ENCODE measurements at places on chromosomes 5 and 9.

DNA sequence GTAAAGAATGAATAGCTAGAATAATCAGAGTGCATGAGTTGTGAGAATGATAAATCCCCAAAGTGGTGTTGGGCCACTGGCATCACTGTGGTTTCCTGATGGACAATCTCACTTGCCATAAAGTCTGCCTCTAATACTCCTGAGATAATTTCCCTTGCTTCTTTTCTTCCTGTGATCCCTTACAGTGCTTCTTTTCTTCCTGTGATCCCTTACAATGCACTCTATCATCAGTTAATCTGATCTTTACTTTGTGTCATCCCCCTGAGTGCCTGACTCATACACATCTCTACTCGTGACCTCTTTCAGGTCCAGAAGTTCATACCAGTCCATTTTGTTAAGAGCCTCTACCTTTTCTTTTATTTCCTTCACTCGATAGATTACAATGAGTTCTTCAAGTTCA lies 418.3 kb downstream of the HCN1 start:
- no peak for DNase-seq

- DNase-seq: no peak
These were observed 10.0 kb downstream of the HMGCS1 start for GRCh38 chr5:43303242-43303641.

DNA sequence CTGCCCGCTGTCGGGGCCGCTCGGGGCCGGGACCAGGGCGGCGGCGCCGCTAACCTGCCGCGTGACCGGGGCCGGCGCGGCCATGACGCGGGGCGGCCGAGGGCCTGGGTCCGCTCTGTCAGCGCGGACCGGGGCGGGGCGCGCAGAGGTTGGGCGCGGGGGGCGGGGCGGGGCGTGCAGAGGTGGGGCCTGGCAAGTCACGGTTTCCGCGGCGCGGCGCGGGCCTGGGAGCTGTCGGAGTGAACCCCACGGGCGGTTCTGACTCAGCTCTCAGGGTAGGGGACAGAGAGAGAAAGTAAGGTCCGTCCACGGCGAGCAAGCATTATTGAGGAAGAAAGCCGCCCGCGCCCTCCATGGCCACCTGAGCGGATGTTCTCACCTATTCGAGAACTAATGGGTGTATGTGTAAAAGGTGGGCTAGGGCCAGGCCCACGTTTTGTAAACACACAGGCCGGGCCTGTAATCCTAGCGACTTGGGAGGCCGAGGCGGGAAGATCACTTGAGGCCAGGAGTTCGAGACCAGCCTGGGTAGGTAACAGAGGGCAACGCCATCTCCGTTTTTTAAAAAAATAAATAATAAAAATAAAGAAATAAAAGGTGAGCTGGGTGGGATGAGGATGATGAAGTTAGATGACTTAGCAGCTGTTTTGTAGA lies at the start of gene PRXL2C:
Gene PRXL2C (minus strand): TSS at position 120 of the 654 bp plus-strand sequence. CDS start 36 bp downstream, at position 84.
- peak; percentile 82 for DNase-seq

GRCh38 chr5:36642089-36642488 lies 35.7 kb downstream of the SLC1A3 start:
- DNase-seq: no peak

DNA sequence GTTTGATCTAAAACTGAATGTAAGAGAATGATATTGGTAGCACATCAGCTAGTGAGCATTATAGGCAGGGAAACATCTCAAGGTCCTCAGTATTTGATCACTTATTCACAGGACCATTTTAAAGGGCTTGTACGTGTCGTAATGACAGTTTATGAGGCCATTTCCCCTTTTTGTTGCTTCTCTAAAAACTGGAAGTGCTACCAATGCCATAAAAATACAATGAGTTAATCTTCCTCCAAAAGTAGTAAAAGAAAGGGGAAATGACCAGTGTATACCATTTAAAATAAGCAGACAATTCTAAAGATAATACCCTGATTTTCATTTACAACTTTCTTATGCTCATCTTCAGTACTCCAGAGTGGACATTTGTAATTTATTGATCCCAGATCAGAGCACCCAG lies 285.8 kb upstream of the PCSK5 start:
- DNase-seq: no peak

DNA sequence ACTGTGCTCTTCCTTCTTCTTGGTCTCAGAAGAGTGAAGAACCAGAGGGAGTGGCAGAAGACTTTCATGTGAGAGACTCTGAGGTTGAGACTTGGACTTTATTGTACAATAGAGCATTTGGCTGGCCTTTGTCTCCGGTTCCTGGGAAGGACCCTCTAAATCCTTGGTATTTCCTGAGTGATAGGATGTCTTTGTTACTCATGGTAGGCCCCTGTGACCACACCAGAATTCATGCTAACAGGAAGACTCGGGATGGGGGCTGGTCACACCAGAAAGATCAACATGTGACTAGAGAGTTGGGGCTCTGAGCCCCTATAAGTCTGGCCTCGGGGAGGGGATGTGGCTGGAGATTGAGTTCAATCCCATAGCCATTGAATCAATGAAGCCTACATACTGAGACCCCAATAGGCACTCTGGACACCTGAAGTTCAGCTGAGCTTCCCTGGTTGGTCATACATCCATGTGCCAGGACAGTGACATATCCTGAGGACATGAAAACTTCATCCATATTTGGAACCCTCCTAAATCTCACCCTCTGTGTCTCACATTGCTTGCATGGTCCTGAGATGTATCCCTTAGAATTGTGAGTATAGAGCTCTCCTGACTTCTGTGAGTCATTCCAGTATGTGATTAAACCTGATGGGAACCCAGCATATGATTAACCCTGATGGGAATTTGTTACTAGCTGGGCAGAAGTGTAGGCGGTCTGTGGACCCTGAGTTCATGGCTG lies 201.7 kb downstream of the GADD45G start:
- DNase-seq: no peak
